HFFc6 (cell line): ENCODE measurements at places on chromosomes 7 and 10. TPM values are rescaled to one million over a fixed set of nuclear protein-coding genes. Genes with fewer than 3 reads are reported as not detected.

- H3K27me3 ChIP-seq = no peaks in the 10 kb centered on the region
- H3K36me3 ChIP-seq = no peaks in the 10 kb centered on the region
- no peaks in the 10 kb centered on the region for H3K4me1 ChIP-seq
- H3K27ac ChIP-seq = no peak overlapping the region
- H3K4me3 ChIP-seq = no peak overlapping the region
Observed at GRCh38 chr7:87029078-87029477, 30.4 kb downstream of the ELAPOR2 start.

The ARHGEF5 gene
- total RNA-seq = 0.02 TPM in 1 of 3 replicates, not detected in the others

DNA sequence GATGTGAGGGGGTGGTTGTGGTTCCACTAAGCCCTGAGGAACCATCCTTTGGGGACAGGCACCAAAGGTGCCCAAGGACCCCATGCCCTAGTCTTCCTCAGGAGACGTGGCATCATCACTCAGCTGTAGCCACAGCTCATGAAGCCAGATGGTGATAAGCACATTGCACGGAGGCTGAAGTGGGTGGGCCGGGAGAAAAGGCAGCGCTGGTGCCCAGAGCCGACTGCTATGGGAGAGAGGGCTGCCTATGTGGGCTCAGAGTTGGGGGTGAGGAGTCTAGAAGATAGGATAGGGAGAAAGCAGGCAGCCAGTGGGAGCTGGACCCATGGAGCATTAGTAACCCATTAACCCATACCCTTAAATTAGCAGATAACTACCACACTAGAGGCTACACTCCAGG, 325.3 kb downstream of the RPS24 start:
- DNase-seq = no peak
- H3K27me3 ChIP-seq = peaks cover 26% of the 10 kb centered on the region
- no peak overlapping the region for H3K27ac ChIP-seq
- peaks cover 8% of the 10 kb centered on the region for H3K4me1 ChIP-seq
- H3K36me3 ChIP-seq = no peaks in the 10 kb centered on the region
- no peak overlapping the region for H3K4me3 ChIP-seq

The SNCG gene
- 2.4 to 3.0 TPM (median 2.6 TPM) in 3 replicates for total RNA-seq

The GPNMB gene
- total RNA-seq = 18.9 to 44.7 TPM (median 19.6 TPM) in 3 replicates

DNA sequence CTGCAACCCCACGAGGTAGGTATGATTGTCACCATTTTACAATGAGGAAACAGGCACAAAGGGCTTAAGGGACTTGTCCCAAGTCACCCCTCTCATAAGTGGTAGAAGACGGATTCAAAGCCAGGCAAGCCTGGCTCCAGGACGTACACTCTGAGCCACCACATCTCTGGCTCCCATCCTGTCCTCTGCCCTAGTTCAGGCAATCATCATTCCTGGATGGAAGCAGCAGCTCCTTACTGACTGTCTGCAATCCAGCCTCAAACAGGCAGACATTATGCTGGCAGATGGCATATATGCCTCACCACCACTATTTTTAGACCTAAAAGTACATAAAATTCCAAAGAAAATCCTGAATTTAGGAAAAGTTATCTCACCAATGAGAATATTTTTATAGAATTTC, 100.7 kb downstream of the USP6NL start:
- H3K36me3 ChIP-seq = no peaks in the 10 kb centered on the region
- no peak overlapping the region for H3K27ac ChIP-seq
- H3K4me3 ChIP-seq = no peak overlapping the region

DNA sequence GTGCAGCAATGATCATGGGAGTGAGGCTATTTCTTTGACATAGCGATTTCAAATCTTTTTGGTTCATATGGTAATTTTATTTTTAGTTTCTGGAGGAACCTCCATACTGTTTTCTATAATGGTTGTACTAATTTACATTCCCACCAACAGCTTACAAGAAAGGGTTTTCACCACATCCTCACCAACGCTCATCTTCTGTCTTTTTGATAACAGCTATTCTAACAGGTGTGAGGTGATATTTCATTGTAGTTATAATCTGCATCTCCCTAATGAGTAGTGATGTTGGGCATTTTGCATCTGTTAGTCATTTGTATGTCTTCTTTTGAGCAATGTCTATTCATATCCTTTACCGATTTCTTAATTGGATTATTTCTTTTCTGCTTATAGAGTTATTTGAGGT, 75.0 kb upstream of the FHIP2A start:
- no peaks in the 10 kb centered on the region for H3K27me3 ChIP-seq
- H3K4me1 ChIP-seq = peaks cover 23% of the 10 kb centered on the region
- DNase-seq = no peak
- no peak overlapping the region for H3K27ac ChIP-seq

The HNRNPF gene
- total RNA-seq = 144 to 171 TPM (median 162 TPM) in 3 replicates

DNA sequence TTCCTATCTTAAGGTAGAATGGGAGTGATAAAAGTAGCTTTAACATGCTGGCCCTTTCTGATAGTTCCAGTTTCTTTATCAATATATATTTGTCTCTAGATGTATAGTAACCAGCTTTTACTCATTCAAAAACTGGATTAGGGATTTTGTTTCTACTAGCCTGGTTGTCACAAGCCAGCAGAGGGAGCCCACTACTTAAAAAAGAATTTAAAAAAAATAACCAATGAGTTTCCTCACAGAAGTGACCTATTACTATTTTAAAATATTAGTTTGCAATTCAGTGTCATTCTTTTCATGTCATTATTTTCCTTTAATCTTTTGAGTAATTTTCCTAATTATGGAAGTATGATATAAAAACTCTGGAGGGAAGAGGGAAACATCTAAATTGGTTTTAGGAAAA, 142.1 kb downstream of the PHTF2 start:
- no peaks in the 10 kb centered on the region; the same call in 1 of the 2 replicates for H3K27me3 ChIP-seq
- H3K36me3 ChIP-seq = peaks cover 5% of the 10 kb centered on the region; the same call in 1 of the 2 replicates
- no peak overlapping the region for H3K4me3 ChIP-seq
- DNase-seq = peak; percentile 27

DNA sequence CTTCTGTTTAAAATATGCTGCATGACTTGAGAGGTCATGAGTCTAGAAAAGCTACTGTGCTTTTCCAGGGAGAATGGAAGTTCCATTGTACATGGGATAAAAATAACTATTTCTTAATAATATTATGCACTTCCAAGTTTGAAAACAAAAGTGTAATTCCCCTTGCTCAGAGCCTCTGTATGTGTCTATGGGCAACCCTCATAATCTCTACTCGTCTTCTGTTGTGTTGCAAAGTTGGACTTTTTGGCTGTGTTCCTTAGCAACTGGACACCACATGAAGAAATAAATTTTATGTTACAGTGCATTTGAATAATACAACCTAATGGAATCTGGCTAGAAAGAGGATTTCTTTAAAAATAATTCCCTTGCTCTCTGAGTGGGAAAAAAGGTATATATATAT, 242.6 kb downstream of the TWIST1 start:
- H3K4me3 ChIP-seq = no peak overlapping the region
- no peak overlapping the region for H3K27ac ChIP-seq
- H3K4me1 ChIP-seq = no peaks in the 10 kb centered on the region
- peaks cover 9% of the 10 kb centered on the region for H3K36me3 ChIP-seq

The ABCB4 gene
- 0.09 TPM in 1 of 3 replicates, not detected in the others for total RNA-seq

- H3K27ac ChIP-seq = no peak overlapping the region
- no peaks in the 10 kb centered on the region for H3K27me3 ChIP-seq
- H3K4me3 ChIP-seq = no peak overlapping the region
- no peak for DNase-seq
Observed at GRCh38 chr7:96486681-96487080, 164.8 kb upstream of the SLC25A13 start.
